ENCODE measurements at places on chromosomes 11 and 22.

DNA sequence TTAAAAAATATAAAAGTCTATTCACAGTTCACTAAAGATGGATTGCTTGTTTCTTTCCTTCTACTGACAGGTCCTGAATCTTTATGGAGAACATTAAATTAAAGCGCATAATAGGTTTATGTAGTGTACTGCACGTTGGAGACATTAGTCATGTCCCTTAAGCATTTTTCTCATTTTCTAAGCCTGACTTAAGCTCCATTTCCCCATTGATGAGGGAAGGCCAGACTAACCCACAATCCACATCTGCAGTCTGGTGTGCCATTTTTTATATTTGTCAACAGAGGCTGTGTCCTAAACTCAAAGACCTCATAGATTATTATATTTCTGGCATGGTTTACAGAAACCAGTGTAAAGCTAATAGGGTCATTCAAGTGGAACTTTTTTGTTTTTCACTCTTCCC, 39.9 kb downstream of the CADM1 start:
- no peak for DNase-seq

DNA sequence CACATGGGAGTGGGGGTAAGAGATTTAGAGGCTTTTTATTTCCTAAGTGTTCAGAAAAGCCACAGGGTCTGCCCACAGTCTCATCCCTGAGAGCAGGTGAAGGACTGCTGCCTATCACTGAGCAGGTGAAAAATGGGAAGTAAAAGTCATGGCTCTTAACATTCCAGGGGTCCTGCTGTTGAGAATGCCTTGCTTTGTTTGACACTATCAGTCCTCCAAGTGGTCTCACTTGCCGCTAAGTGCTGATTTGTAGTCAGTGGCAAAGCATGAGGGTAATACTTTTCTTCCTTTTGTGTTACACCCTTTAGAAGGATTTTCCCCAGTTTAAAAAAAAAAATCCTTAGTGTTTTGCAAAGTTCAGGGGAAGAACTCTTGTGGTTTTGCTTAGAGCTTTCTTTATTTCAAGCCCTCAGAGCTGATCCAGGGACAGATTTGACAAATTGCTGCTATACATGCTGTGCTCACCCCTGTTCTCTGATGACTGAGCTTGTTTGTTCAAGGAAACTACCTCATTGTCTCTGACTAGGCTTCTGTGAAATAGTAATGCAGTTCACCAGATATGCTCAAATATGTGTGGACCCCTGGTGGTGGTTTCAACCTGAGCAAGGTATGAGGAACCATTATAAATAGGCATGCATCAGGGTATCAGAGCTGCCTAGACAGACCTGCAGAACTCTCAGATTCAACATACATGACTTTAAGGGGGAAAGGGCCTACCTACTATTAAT, 141.0 kb downstream of the ARHGAP42 start:
- peak; percentile 79 for DNase-seq

DNA sequence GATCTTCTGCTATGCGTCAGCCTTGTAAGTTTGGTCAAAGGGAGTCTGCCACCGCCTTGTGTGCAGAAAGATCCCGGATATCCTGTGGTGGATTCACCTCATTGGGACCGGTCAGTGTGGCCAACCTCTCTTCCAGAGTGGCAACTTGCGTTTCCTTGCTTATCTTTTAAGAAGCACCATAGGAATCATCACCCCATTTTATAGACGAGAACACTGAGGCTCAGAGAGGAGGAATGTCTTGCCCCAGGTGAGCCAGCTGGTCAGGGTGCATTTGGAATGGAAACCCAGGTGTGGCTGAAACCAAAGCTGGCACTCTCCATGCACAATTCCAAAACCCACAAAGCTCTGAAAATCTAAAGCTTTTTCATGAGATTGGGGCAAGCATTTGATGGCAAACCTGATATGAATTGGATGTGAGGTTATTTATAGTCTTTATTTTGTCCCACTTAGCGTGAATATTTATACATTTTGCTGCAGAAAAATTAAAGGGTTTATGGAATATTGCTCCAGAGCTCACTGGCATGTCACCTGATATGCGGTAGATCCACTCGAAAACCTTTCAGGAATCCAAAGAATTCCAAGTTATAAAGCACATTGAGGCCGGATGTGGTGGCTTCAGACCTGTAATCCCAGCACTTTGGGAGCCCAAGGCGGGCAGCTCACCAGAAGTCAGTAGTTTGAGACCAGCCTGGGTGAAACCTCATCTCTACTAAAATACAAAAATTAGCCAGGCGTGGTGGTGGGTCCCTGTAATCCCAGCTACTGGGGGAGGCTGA, 12.1 kb upstream of the EIF3D start:
- no peak for DNase-seq

DNA sequence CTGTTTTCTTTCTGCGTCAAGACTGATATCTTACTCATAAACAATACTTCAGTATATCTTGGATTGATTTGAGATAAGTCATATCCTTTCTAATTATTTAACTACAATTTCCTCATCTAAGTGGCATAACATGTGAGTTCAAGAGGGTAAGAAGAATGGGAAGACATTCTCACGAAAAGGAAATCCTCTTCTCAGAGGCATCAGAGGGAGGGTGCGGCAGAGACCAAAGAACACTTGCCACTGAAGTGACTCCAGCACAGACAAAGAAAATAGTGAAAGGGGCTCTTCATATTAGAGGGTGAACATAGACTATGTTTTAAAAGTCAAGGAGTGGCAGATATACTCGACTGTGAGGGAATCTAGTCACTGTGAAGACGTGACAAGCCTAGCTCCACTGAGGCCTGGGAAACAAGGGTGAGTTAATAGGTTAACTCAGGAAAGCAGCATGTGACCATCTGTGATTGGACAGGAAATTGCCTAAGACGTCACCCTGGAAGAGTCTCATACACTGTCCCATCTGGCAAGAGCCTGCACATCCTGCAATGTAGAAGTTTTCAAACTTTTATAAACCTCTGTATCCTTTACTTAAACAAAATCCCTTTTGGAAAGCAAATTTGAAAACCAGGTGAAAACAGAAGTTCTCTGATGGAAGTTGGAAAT, 1.9 kb upstream of the MMP1 start:
- no peak for DNase-seq

DNA sequence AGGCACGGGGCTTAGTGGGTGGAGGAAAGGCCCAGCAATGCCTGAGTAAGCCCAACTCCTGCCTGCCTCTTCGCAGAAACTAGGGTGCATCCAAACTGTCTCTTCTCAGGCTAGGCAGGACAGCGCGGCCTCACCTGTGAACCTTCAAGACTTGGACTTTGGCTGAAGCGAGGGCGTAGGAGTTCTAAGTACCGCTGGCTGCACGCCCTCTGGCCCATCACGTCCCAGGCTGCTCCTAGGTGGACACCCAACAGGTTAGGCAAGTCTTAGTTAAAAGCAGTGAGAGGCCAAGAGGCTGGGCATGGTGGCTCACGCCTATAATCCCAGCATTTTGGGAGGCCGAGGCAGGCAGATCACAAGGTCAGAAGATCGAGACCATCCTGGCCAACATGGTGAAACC, 1.8 kb upstream of the DDB2 start:
- no peak for DNase-seq

GRCh38 chr11:131463162-131463561, 92.7 kb downstream of the NTM start:
- DNase-seq = no peak

DNA sequence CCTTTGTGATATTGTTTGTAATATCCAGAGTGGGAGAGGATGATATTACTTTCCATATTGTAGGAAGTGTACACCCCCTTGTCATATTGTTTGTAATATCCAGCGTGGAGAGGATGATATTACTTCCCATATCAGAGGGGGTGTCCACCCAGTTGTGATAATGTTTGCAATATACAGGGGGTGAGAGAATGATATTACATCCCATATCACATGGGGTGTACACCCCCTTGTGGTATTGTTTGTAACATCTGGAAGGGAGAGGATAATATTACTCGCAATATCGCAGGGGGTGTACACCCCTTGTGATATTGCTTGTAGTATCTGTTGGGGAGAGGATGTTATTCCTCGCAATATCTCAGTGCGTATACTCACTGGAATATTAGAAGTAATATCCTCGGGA, 61.5 kb downstream of the PRSS23 start:
- no peak for DNase-seq

GRCh38 chr11:60810569-60810968, 25.4 kb downstream of the MS4A10 start:
- DNase-seq = no peak

DNA sequence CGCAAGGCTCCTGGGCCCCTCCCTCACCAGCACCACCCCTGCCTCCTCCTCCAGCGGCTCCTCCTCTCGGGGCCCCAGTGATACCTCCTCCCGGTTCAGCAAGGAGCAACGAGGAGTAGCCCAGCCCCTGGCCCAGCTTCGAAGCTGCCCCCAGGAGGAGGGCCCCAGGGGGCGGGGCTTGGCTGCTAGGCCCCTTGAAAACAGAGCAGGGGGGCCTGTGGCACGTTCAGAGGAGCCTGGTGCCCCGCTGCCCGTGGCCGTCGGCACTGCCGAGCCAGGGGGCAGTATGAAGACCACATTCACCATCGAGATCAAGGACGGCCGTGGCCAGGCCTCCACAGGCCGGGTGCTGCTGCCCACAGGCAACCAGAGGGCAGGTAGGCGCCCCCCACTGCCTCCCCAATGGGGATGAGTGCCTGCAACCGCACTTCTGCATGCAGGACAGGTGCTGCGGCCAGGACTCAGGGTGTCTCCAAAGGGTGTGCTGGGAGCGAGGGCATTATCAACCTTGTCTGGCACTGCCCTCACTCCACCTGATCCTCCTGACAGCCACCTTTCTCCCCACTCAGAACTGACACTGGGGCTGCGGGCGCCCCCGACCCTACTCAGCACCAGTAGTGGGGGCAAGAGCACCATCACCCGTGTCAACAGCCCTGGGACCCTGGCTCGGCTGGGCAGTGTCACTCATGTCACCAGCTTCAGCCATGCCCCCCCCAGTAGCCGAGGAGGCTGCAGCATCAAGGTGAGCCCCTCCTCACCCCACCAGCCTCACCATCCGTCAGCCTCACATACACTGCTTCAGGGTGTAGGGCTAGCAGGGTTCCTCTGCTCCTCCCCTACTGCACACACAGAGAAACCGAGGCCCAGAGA, 10.2 kb downstream of the SMTN start:
- DNase-seq = no peak

DNA sequence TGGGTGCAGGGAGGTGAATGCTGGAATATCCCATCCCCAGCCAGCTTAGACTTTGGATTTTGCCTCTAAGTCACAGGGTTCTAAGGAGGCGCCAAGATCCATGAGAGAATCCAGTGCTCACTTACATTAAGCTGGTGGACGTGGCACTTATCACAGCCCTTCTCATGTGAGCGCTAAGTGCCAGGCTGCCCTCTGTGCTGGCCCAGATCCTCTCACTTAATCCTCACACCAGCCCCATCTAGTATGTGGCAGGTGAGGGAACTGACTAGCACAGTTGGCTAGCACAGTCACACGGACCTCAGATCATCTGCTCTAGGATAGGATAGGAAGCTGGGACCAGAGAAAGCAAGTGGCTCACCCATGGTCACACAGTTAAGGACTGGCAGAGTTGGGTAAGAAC, 3.6 kb downstream of the HMOX1 start:
- no peak for DNase-seq

DNA sequence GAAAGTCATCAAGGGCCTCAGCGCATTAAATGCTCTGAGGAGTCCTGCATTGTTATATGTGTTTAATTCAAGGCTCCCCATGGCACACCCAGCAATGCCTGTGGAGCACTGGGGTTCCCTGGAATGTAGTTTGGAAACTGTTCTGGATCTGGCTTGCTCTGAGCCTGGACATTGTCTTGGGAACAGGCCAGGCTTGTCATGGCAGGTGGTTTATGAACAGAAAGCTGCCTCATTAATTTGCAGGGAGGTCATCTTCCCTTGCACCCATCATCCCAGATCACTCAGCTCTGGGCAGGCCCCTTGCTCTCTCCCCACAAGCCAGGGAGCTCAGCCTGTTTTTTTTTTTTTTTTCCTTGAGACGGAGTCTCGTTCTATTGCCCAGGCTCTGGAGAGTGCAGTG, 32.9 kb downstream of the RPS6KA4 start:
- no peak for DNase-seq

DNA sequence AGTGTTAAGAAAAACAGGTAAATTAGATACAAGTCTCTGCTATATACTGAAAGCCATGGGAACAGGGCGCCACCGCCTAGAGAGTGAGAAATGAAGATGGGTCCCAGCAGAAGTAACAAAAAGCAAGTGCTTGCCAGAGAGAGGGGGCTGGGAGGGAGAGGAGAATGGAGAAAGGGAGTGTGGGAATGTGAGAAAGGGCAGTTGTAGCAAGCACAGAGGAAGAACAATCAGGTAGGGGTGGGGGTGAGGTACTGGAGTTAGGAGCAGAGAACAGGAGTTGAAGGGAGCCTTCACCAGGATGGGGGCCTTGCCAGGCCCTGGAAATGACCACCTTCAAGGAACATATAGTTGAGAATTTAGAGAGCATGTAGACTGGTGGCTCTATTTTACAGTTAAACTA, 66.8 kb downstream of the TCF20 start:
- DNase-seq = no peak

- no peak for DNase-seq
These were observed 530.8 kb downstream of the BUD13 start for GRCh38 chr11:116242006-116242405.

DNA sequence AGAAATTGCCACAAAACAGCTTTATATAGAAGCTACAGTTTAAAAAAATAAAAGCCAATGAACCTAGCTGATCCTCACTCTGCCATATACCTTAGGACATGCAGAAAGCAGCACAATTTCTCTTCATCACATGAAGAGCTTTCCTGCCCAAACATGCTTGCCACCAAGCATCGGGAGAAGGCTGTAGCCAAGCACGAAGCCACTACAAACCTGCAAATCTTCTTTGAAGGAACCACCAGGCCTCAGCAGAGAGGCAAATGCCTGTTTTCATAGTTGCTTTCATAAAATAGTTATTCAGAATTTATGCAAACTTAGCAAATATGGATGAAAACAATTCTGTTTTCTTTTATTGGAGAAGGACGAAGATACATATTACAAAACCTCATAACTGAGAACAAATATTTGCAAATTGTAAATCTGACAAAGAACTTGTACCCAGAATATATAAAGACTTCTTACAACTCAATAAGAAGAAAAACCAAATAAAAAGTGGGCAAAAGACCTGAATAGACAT, 100.3 kb downstream of the RBFOX2 start:
- DNase-seq = no peak

GRCh38 chr22:47176026-47176389, 413.6 kb downstream of the TBC1D22A start:
- no peak for DNase-seq

DNA sequence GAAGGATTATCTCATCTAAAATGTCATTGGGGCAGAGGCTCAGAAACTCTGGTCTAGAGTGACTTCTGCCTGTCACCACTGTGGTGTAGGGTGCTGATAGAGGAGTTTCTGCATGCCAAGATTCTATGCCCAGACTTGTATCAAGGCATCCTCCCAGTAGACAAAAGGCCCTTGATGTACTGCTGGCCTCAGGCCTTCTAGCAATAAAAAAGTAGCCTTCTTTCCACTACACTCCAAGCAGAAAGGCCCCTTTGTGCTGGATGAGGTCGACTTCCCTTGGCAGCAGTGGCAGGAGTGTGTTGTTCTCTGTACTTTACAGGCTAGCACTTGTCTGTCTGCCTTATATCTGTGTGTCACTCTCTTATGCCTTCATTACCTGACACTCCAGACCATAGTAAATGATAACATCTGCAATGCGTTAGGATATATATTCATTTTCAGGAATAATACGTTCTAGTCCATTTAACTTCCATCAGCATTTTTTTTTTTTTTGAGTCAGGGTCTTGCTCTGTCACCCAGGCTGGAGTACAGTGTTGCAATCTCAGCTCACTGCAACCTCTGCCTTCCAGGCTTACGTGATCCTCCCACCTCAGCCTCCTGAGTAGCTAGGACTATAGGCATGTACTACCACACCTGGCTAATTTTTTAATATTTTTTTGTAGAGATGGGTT, 49.5 kb upstream of the RRM1 start:
- no peak for DNase-seq

Data from NCI-H1436 (cell line).